ENCODE measurements at places on chromosomes 3 and 15.

DNA sequence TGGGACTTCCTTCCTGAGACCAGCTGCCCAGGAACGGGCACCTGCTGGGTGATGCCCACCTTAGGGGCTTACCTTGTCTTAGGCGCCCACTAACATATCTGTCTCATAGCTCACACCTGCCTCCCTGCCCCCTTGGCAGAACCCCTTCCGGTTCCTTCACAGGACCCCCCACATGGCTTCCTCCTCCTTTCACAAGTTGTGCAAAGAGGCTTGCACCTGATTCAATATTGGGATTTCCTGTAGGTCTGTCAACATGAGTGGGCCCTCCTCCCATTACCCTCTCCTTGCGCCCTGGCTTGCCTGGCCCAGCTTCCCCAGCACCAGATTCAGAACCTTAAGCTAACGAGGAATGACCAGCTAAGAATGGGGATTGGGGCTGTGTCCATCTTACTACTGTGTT is 633 bp downstream of the THPO start:
- no peak for DNase-seq

DNA sequence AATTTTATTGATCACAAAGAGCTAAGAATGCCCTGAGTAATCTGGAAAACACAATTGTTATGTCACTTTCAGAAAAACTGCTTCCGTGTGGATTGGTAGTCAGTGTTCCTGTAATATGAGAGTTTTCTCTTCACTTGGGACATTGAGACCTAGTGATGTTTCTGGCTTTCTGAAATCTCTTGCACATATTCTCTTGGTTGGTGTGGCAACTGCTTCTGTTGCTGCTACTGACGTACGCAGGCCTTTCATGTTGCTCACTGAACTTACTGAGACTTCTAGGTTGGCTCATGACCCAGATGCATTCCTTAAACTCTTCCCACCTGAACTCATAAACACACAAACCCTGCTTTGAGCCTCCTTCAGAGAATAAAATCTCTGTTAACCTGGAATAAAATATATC is 175.0 kb upstream of the PFN2 start:
- DNase-seq = no peak

- no peak for DNase-seq
Measured at GRCh38 chr15:38504680-38505467, 50.9 kb downstream of the FAM98B start.

GRCh38 chr3:112672716-112673541 is 32.0 kb upstream of the CCDC80 start:
- no peak for DNase-seq

DNA sequence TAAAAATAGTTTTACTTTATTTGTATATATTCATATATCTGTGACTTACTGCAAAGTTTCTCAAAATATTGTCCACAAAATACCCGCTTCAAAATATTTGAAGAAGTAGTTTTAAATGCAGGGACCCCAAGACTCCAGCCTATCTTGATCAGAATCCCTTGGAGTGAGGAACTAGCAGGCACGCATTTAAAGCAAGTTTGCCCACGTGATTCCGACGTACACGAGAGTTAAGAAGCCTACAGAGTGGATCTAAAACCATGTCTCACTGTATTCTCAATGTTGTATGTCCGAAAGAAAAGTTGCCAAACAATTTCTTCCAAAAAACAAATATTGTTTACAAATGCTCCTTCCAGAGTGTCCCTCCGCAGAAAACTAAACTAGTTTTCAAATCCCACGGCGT is 1.7 kb downstream of the GABRB3 start:
- DNase-seq = no peak

DNA sequence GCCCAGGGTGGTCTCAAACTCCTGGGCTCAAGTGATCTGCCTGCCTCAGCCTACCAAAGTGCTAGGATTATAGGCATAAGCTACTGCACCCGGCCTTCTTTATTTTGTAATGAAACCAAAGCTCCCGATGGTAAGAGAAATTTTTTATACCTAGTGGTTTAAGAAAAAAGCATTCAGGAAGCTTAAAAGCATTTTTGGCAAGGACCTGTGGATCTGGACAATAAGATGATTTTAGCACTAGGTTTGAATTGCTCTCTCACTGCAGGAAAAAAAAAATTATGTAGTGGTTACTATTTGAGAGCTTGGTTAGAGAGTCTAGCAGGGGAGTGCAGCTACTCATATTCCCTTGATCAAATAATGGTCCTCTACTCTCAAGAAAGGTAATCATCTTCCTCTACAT is 64.9 kb upstream of the PIK3R4 start:
- DNase-seq = no peak

Data from stimulated activated CD8-positive, alpha-beta memory T cell treated with anti-CD3 and anti-CD28 coated beads, Interleukin-4, amount 100 ng/mL, for 24 hours (primary cell).